Omental fat pad (tissue), 4 donors: ENCODE measurements at places on chromosomes 6 and 20. TPM values are rescaled to one million over a fixed set of nuclear protein-coding genes. Genes with fewer than 3 reads are reported as not detected.

Gene MCCD1
- not detected for total RNA-seq

Gene ARMH2
- total RNA-seq: not detected

Gene PROKR2
- total RNA-seq: not detected

Gene PTGIS
- 229 TPM for total RNA-seq

Gene FRK
- 1.1 TPM for total RNA-seq

Gene VWA7
- 0.56 TPM for total RNA-seq

Gene CAGE1
- not detected for total RNA-seq

Gene TRIM27
- 37.0 TPM for total RNA-seq

Gene PTPRK
- total RNA-seq: 19.9 TPM

Gene NOX3
- not detected for total RNA-seq

Gene TUBB2B
- 8.9 TPM for total RNA-seq

Gene C2
- 48.0 TPM for total RNA-seq

Gene RSPO4
- not detected for total RNA-seq

Gene TPBG
- total RNA-seq: 22.5 TPM

Gene KCNK15
- total RNA-seq: 8.8 TPM

Gene PCK1
- total RNA-seq: 174 TPM

Gene SLC13A3
- total RNA-seq: 1.2 TPM

Gene APOM
- 5.0 TPM for total RNA-seq

Gene CNKSR3
- total RNA-seq: 13.8 TPM

Gene SLPI
- total RNA-seq: 114 TPM

Gene C20orf144
- not detected for total RNA-seq

Gene FAM217B
- total RNA-seq: 16.6 TPM
